ENCODE measurements at places on chromosomes 16 and 17. TPM values are rescaled to one million over a fixed set of nuclear protein-coding genes. Genes with fewer than 3 reads are reported as not detected.

- DNase-seq = peak; percentile 86
Observed at GRCh38 chr17:143785-144281, 6.5 kb downstream of the SCGB1C2 start.

Gene HSD11B2
- not detected for total RNA-seq

Gene ATP6V0D1
- total RNA-seq = 62.0 TPM

Gene GPRC5B
- total RNA-seq = 10.3 TPM

DNA sequence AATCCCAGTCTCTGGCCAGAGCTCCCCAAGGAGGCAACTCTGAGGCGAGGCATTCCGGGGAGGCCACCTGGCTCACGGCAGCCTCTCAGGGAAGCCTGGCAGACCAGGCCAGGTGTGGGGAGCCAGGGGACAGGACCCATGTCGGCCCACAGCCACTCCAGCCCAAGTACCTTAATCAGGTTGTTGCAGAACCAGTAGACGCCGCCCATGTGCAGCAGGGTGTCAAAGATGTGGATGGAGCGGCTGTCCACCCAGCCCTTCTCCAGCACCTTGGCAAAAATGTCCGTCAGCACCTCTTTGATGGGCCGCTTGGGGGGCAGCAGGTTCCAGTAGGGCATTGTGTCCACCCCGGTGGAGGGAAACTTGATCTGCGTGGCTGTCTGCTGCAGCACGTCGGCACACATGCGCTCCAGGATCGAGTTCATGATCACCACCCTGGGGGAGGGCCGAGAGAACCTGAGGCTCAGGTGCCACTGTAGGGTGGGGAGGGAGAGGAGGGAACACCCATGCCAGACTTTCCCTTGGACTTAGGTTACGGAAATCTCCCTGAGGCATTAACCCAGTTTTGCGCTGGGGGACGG, 7.8 kb downstream of the CSF3 start:
- DNase-seq = no peak

DNA sequence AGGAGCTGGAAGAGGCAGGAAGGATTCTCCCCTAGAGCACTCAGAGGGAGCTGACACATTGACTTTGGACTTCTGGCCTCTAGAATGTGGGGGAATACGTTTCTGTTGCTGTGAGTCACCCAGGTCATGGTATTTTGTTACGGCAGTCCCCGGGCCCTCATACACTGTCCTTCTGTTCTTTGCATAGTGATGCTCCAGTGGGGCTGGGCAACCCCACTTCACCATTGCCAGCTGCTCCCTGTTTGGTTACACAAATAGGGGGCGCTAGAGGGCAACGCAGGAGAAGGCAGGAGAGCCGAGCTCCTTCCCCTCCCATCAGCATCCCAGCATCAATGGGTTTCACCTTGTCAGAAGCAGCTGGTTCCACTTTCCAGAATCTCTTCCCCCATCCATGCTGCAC, 257.7 kb upstream of the FOXF1 start:
- DNase-seq = no peak

DNA sequence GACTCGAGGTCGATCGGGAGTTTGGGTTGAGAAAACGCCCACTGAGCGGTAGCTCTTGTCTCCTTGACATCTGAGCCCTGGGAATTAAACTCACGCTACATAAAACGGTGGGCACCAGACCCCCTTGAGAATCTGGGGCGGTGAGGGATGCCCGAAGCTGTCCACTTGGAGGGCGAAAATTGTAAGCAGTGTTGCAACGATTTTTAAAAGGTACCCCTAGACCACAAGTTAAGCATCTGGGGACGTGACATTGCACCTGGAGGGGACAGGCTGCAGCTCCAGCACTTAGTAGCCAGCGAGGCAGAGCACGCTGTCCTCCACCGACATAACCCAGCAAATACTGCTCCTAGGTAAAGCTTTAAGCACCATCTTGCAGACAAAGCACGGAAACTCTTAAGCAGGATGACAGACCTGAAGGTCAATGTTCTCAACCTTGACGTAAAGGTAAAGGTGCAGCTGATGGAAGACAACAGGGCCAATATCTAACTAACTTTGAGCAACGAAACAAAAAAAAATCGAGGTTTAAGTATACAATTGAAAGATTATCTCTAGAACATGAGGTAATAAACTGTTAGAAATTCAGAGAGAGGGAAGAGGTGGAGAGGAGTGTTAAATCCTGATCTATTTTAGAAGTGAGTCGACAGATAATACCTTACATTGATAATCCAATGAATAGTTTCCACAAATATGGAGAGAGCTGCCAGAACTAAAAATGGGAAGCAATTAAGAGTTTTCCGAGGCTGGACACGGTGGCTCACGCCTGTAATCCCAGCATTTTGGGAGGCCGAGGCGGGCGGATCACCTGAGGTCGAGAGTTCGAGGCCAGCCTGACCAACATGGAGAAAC, 921 bp upstream of the CDR2 start:
- DNase-seq = no peak

DNA sequence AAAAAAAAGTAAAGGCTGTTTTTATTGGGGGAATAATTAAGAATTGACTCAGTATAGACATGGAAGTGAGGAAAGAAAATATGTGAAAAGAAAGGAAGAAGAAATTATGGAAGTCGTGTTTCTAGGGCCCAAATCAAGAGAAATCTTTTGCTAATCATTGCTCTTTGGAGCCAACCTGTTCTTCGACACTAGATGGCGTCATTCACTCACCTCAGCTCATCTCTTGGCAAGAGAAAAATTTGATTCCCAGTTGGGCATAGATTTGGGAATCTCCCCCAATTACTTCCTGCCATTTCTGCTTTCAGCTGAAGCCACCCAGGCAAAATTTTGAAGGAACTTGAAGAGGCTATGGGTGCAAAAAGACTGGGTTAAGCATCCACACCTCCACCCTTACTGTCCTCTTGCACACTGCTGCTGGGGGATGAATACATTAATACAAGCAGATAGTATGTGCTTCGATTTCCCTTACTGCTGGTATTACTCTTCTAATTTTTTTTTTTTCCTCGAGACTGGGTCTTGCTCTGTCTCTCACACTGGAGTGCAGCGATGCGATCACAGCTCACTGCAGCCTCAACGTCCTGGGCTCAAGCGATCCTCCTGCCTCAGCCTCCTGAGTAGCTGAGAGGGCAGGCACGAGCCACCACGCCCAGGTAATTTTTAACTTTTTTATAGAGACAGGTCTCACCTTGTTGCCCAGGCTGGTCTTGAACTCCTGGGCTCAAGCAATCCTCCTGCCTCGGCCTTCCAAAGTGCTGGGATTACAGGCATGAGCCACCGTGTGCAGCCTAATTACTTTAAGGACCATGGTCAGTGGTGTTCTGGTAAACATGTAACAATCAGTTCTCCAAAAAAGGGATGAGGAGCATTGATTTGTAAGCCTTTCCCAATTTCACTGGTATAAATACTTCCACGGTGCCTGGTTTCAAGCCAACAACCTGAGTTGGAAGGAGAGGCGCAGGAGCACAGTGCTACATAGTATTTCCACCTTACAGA, 13.5 kb downstream of the PSMD7 start:
- DNase-seq = no peak

Gene TBX21
- total RNA-seq = 0.99 TPM

Gene CNP
- total RNA-seq = 59.3 TPM

GRCh38 chr17:29571486-29571882, 3.0 kb downstream of the TP53I13 start:
- no peak for DNase-seq

GRCh38 chr17:8975091-8975725, 9.7 kb upstream of the PIK3R5 start:
- no peak for DNase-seq

GRCh38 chr17:13792314-13792713, 190.6 kb upstream of the HS3ST3A1 start:
- DNase-seq = no peak

Gene NPIPA3
- 5.4 TPM for total RNA-seq

- peak; percentile 86 for DNase-seq
Observed at GRCh38 chr17:8965394-8966168, at the start of gene PIK3R5. Gene PIK3R5 (minus strand): TSS chr17:8965707. CDS start chr17:8911494, 54,213 bp downstream.

Gene FBXW10
- total RNA-seq = 0.12 TPM

Gene ZNF385C
- not detected for total RNA-seq

GRCh38 chr17:73650140-73650539, 5.9 kb upstream of the SDK2 start:
- DNase-seq = no peak

DNA sequence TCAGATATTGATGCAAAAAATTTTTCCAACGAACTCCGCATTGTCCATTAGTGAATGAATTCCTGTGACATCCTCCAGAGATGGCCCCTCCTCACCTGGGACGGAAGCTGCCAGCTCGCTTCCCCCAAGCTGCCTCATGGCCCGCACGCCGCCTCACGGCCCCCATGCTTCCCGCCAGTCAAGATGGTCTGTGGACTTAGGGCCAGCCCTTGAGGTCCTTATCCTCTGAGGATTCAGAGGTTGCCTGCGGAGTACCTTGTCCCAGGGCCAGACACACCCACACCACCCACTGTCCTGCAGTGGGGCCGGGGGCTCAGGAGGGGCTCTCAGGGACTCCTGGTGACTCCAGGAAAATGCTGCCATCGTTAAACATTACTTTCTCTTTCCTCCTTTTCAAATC, 73.6 kb downstream of the SEC14L1 start:
- peak; percentile 67 for DNase-seq

DNA sequence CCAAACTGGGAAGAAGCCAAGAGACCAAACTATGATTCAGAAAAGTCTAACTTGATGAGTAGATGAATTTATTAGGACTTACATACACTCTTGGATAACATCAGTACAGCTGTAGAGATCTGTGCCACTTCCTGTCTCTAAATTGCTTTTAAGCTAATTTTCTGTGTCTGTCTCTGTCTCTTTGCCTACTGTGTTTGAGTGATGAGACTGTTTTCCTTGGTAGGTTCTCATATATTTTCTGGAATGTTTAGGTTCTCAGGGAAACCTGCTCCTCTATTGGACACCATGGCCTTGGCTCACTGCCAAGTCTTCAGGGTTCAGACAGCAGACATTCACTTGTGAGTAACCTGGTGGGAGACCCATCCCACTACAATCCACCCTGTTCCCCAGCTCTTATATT, 103.5 kb upstream of the KIF2B start:
- no peak for DNase-seq

GRCh38 chr17:82110298-82110697, 12.3 kb upstream of the FASN start:
- DNase-seq = no peak

Gene MFSD6L
- 0.19 TPM for total RNA-seq

Gene SKAP1
- 0.84 TPM for total RNA-seq

GRCh38 chr16:4166821-4167220, 50.6 kb upstream of the ADCY9 start:
- DNase-seq = no peak

DNA sequence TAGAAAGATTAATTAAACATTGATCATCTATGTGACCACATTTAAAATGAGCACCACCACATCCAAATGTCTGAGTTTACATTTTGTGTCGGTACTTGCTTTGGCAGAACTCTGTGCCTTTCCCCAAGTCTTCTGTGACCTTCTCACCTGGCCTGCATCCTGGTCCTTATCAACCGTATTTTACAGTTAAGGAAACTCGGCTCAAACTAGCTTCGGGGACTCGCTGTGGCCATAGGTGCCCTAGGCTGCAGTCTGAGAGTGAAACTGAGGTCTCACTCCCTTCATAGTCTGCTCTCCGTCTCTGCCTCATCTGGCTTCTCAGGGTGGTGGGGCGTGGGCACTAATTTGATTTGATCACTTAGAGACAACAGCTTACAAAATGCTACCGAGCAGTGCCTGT, 555.5 kb downstream of the WWOX start:
- DNase-seq = no peak

Gene CPPED1
- 20.2 TPM for total RNA-seq

Gene SMTNL2
- 0.49 TPM for total RNA-seq

DNA sequence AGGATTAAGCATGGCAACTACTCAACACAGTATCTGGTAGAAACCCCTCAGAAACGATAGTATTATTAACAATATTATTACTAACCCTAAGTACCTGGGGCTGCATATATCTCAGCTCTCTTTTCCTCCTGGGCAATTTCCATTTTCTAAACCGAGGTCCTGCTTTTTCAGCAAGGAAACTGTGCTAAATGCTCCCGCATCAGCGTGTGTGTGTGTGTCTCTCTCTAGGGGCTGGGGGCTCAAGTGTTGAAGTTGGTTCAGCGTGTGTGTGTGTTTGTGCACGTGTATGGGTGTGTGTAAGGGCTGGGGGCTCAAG, 169.3 kb upstream of the MAF start:
- no peak for DNase-seq

GRCh38 chr17:79738643-79739042, 7.9 kb downstream of the ENPP7 start:
- DNase-seq = no peak

DNA sequence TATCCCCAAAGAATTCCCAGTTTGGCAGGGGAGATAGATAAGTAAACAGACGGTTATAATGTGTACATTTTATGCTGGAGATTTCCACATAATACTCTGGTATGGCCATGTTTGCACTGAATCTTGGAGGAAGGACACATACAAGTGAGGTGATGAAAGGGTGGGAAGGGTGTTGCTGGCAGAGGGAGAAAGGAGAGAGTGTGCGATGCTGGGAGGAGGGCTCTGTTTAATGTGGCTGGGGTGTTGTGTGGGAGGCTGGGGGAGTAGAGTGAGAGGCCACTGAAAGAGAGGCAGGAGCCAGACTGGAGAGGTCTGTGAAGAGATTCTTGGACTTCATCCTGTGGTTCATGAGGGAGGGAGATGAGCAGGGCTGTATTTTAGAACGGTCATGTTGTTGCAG, 87.6 kb downstream of the SPACA3 start:
- no peak for DNase-seq

DNA sequence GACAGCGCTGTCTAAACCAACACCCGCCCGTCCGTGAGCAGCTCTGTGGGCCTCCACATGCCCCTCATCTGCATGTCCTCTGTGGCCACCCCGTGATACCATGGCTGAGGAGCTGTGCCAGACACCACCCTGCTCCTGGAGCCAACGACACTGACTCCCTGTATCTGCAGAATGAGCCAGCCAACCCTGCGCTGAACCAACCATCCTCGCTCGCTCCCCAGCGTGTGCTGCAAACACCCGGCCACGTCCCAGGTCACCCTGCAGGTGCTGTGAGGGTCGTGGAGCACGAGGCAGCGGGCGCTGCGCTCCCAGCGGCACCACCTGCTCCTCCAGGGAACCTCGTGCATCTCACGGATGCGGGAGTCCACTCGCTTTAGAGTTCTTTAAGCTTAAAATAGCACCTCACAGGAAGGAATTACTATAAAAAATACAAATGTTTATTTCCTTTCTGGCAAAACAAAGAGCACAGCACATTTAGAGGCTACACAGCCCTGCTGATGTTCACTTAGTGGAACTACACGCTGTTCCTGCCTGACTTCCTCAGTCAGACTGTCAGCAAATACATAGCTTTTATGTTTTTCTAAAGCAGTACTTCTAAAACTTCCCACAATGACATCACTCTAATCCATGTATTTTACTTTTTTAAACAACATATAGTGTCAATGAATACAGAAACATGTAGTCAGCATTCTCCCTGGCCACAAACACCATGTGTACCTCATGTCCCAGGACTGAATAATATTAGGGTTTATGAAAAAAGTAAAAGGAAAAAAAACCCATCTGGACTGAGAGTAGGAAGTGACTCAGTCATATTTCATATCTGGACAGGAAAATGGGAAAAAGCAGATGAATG, 43.5 kb downstream of the MAP1LC3B start:
- DNase-seq = peak; percentile 69

DNA sequence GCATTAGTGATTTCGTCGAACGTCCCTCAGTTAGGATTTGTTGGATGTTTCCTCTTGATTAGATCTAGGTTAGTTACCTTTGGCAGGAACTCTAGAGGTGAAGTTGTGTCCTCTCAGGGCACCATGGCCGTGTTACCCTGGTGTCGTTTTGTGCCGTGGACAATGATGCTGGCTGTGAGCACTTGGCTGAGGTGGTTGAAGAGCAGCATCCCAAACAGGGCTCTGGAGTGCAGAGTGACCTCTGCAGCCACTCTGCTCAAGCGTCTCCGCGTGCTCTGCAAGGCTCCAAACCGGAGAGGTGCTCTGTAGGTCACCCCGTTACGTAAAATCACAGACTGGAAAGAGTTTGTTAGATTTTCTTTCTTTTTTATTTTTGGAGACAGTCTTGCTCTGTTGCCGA, 33.0 kb downstream of the FOXK2 start:
- DNase-seq = no peak

Measured in aorta (tissue), 5 donors.